ENCODE measurements at places on chromosomes 1 and 21.

DNA sequence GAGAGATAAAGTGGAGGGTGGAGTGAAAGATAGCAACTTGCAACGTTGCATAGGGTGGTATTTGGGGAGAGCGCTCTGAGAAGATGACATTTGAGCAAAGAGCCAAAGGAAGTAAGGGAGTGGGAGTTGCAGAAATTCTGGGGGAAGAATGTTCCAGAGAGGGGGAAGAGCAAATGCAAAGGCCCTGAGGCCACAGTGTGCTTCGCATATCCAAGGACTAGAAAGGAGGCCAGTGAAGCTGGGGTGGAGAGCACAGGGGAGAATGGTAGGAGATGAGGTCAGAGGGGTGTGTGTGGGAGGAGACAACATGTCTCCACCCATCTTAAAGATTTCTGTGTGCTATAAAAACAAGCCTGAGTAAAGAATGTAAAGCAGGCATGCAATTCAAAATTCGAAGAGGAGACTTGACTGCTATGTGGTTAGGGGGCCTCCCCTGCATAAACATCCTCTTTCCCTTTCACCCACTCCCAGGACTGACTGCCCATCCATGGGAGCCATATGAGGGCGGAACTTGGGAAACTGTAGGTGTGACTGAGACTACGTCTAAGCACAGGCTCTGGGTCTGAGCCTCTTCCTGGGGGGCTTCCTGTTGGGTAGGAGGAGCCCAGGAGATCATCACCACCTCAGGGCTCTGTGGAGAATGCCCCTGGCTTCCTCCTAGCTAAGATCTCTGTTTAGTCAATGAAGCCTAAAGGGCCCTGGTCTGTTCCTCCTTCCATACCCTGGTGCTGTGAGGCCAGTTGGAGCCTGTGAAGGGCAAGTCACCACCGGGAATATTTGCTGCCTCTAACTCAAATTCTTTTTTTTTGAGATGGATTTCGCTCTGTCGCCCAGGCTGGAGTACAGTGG, 2.9 kb upstream of the CLIC4 start:
- no peak for DNase-seq

DNA sequence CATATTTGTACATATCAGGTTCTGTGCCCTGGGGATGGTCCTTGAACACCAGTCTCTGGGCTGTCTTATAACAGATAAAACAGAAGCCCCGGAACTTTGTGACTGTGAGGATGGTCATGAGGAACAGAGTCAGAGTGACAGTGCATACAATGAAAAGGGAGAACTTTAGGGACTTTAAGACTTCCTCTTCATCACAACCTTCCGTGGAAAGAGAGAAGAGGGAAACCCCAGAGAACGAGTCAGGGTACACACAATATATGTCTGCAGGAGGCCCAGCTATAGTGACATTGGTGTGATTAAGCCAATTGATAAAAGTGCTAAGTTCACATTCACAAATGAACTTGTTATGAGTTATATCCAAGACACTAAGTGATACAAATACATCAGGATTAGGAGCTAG, 32.1 kb downstream of the TLR5 start:
- DNase-seq = no peak

- no peak for DNase-seq
These were observed 199.2 kb downstream of the GRIK3 start for GRCh38 chr1:36835017-36835695.

GRCh38 chr1:207698822-207699483, 52.9 kb upstream of the CD46 start:
- DNase-seq = no peak

DNA sequence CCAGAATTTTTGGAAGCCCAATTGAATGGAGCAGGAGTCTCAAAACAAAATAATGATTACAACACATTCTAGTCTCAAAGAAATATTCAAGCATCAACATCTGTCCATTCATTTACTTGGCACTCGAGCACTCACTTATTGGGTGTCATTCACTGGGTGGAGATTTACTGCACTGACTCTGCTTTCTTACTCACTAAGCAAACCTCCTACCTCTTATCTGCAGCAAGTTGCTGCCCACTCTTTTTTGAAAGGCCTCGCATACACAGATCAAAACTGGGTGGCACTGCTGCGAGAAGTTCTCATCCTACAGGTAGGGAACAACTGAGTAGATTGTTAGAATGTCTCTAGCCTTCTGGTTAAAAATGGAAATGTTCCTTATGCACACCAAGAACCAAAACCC, 18.0 kb downstream of the RHBDL2 start:
- no peak for DNase-seq

DNA sequence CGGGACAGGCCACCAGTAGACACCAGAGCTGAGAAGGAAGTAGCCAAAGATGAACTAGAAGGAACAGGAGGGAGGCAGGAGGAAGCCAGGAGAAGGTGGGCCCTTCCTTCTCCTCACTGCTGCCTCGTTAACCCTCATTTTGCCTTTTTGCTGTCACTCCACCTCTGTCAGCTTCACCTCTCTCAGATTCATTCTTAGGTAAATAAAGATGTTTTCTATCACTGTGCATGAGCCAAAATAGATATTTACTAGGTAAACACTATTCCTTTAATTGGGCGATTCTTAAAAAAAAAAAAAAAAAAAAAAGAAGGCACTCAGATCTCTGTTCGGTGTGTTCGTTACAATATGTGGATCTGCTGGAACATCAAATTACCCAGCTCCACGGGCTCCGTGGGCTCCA, 112.3 kb downstream of the GLUL start:
- DNase-seq = no peak

- no peak for DNase-seq
These were observed 84.9 kb upstream of the C21orf91 start for GRCh38 chr21:17903929-17904639.

- no peak for DNase-seq
These were observed 175.8 kb upstream of the SPAG17 start for GRCh38 chr1:118360817-118361216.

- DNase-seq = no peak
These were observed 27.2 kb upstream of the MAN1A2 start for GRCh38 chr1:117339866-117340700.

DNA sequence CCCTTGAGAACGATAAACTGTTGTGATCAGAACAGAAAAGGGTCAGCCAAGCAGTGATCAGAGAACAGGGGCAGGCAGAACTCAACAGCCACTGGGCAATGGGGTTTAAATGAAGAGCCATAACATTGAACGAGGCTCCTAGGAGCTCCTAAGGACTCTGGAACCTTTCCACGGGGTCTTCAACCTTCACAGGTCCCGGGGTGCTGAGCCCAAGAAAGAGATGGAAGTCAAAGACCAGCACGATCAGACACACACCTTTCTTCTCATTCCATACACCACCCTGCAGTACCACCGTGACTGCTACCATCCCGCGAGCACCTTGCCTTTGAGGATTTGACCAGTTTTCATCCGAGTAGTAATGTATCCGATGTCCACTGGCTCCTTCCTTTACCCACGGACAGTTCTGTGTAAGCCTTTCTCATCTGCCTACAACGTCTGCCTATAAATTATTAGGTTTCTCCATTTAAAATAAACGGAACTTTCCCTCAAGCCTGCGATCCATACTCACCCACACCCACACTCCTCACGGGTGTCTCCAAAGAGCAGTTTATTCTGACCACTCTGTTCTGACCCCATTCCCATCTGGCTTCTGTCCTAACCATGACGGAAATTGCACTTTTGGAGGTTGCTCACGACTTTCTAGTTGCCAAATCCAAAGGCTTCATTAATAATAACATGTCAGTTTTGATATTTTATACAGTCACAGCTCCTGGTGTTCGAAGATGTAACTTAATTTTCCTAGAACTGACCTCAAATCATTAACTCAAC, 16.8 kb upstream of the HHAT start:
- DNase-seq = no peak

DNA sequence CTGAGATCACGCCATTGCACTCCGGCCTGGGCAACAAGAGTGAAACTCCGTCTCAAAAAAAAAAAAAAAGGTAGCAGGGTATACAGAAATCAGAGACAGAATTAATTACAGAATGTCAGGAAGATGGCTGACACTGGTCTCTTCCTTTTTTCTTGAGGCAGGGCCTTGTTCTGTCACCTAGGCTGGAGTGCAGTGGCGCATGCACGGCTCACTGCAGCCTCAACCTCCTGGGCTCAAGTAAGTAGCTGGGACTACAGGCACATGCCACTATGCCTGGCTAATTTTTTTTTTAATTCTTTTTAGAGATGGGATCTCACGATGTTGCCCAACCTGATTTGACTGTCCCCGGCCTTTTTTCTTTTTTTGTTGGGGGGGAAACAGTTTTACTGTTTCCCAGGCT, 16.4 kb downstream of the RNU5D-1 start:
- no peak for DNase-seq

DNA sequence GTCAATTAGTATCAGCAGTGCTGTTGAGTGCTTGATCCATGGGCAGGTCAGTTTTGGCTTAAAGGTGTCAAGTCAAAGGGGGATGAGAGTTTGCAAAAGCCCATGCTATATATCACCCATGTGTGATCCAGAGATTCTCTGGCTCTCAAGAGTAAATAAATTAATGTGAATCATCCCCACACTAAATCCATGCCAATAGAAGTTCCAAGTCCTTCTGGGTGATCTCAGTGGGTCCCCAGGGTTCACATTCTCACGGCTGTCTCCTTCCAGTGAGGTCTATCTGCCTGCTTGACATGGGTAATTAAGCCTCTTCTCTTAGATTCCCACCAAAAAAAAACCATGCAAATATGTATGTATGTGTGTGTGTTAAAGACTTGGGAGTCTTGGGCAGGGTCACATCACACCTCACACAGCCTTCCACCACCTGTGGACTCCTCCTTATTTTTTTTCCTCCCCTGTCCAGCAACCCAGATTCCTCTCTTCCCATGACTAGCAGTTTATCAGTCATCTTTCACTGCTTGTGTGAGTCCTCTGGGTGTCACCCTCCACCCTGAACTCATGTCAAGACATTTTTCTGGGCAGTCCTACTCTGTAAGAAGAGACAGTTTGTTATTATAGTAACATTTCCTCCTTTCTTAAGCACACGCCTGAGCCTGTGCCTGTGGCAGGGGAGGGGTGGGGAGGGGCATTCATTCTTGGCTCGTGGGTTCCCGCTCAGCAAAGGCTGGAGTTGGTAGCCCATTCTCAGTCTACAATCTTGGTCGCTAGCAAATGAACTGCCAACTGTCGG, 14.3 kb upstream of the S100A11 start:
- DNase-seq = no peak

GRCh38 chr1:233361876-233362275, 34.4 kb downstream of the MAP3K21 start:
- DNase-seq = no peak

DNA sequence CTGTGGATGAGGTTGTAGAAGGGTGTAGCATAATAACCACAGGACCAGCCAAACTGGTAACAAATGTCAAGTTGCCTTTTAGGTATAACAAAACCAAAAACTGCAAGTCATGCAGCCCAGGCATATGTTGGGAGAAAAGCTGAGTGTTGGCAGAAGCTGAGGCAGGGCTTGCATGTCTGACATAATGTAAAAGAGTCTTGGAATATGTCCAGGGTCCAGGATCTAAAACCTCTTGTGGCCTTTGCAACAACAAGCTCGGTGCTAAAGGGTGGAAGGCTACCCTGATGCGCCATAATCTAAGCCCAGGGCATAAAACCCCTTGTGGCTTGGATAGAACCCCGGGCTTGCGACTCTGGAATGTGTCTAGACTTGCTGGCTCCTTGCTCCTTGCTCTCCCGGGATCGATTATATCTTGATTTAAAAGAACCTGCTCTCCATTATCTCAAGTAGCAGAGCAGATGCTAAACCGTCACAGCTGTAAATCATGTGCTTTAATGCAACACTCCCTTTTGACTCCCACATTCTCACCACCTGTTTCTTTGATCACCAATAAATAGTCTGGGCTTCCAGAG, 26.5 kb upstream of the SLC35A3 start:
- no peak for DNase-seq

DNA sequence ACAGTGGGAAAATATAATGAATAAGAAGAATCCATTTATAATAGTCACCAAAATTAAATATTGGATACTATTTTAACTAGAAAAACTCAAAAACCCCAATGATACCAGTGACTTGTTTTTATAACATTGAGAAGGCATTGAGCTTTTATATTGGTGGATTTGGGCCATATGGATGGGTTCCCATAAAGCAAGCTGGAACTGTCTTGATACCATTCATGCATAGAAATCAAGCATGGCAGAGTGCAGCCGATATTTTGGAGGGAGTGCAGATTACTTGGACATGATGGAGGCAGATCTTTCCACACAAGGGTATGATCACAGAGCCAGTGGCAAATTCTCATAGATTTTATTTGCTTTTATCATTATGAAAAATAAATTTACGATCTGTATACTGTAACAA, 3.8 kb upstream of the RWDD3 start:
- DNase-seq = no peak

GRCh38 chr1:185110145-185110544, 46.6 kb downstream of the TRMT1L start:
- no peak for DNase-seq

GRCh38 chr21:38092051-38092450, 164.7 kb upstream of the KCNJ15 start:
- DNase-seq = no peak

GRCh38 chr1:176149939-176150807, 56.9 kb downstream of the COP1 start:
- no peak for DNase-seq

GRCh38 chr1:112335351-112335750, 60.7 kb upstream of the CTTNBP2NL start:
- no peak for DNase-seq

DNA sequence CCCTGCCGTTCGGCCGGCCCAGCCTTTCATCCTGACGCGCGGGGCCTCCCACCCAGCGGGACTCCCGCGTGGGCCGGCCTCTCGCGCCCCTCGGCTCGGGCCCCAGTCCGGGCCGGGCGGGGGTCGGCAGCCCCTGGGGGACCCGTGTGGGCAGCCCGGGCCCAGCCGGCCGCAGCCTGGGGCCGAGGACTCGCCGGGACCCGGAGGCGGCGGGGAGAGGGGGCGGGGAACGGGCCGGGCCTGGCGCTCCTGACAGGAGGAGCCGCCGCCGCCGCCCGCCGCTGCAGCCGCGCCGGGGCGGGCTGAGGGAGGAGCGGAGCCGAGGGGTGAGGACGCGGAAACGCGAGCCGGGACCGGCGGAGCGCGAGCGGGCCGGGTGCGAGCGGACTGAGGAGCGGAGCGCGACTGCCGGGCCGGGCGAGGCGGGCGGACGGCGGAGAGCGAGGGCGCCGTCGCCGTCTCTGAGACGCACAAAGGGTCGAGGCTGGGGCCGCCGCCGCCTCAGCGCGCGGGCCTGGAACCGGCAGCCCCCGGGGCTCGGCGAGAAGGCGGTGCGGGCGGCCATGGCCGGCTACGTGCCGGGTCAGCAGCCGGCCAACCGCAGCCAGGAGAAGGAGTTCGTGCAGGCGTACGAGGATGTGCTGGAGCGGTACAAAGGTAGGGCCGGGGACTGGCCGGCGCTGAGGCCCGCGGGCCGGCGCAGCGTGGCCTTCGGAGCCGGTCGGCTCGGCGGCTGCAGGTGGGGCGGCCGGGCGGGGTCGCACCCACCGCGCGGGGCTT, 79.1 kb downstream of the NDUFS5 start:
- peak; percentile 38 for DNase-seq

DNA sequence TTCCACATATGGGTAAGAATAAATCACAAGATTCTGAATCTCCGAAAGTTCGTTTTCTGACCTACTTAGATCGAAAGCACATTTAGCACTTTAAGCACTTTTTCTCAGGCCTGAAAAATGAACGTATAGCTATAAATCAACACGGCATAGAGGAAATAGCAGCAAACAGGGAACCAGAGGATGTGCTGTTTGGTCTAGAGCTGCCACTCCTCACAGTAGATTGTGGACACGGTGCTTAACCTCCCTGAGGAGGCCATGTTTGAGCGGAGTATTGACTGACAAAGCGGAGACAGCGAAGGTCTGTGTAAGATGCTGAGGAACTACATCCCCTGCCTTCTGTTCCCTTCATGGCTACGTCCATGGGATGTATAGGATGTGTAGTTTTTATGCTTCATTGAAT, 452.8 kb upstream of the NCAM2 start:
- DNase-seq = no peak

- DNase-seq = no peak
These were observed 22.9 kb downstream of the HTR1D start for GRCh38 chr1:23194119-23194984.

Data from effector memory CD4-positive, alpha-beta T cell (primary cell).